ENCODE measurements at places on chromosomes 1 and 21.

DNA sequence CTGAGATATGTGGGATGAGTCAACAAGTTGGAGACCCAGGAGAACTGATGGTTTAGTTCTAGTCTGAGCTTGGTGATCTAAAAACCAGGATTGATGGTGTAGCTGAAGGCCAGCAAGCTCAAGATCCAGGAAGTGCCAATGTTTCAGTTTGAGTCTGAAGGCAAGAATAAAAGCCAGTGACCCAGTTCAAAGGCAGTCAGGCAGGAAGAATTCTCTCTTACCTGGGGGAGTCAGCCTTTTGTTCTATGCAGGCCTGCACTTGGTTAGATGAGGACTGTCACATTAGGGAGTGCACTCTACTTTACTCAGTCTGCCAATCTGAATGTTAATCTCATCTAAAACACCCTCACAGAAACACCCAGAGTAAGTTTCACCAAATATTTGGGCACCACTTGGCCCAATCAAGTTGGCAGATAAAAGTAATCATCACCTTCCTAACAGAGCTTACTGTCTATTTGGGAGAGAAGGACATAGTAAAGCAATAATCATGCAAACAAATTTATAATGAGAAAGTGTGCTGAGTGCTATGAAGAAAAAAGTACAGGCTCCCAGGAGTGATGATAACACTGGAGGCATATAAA lies 63.4 kb downstream of the TSEN15 start:
- no peak for DNase-seq

GRCh38 chr1:88695781-88696180 lies 11.7 kb downstream of the PKN2 start:
- DNase-seq: no peak

DNA sequence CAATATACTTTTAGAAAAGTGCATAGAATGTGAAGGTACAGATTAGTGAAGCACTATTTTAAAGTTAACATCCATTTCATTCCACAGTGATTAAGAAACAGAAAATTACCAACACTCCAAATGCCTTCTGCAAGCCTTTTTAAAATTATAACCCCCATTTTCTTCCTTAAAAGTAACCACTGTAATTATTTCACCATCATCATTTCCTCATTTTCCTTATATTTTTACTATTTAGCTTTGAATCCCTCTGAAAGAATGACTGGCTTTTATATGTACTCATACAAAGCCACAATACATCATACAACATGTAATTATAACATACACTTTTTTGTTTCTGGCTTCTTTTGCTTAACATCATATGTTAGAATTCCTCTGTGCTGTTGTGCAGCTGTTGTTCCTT lies 6.5 kb upstream of the NEGR1 start:
- no peak for DNase-seq

DNA sequence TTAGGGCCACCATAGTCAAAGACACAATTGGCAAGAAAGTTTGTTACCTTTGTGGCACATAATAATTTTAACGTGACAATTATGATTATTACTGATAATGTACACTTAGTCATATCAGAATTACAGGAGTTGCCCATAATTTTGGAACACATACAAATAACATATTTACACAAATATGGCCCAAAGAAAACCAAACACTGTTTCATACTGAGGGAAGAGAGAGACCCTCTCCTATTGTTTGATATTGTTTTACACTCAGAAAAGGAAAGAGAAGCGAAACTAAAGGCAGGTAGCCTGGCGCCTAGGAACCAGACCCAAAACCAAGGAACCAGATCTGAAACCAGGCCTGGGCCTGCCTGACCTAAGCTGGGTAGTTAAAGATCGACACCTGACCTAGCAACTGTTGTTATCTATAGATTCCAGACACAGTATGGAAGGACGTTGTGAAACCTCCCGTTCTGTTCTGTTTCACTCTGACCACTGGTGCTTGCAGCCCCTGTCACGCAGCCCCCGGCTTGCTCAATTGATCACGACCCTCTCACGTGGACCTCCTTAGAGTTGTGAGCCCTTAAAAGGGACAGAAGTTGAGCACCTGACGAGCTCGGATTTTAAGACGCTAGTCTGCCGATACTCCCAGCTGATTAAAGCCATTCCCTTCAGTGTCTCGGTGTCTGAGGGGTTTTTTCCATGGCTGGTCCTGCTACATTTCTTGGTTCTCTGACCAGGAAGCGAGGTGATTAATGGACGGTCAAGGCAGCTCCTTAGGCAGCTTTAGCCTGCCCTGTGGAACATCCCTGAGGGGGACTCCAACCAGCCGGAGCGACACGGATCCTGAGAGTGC lies 27.9 kb downstream of the C1orf115 start:
- DNase-seq: no peak

GRCh38 chr1:225990705-225991464 lies 8.3 kb downstream of the SDE2 start:
- DNase-seq: peak; percentile 30
